ENCODE measurements at places on chromosomes 2 and 18.

GRCh38 chr2:120148669-120149068 lies 74.5 kb downstream of the TMEM185B start:
- no peak for DNase-seq

- DNase-seq = no peak
These were observed 266.9 kb upstream of the GULP1 start for GRCh38 chr2:188024811-188025210.

DNA sequence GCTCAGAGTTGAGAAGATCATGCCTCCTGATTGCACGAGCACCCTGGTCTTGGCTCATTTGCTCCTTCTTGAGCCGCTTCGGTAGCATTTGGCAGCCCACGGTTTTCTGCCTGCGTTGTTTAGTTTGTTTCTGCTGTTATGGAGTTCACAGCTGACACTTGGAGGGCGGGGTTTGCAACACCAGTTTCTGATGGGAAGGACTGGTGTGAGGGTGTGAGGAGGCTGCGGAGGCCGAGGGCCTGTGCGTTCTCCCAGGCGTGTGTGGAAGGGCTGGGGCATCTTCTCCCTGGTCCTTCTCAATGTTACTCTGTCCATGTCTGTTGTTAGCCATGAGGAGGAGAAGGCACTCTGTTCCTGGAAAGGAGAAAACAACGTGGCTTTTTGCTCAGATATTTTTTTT lies 22.9 kb downstream of the NFATC1 start:
- no peak for DNase-seq

- no peak for DNase-seq
These were observed 25.8 kb downstream of the PHLPP1 start for GRCh38 chr18:62741118-62741566.

- no peak for DNase-seq
These were observed 57.5 kb downstream of the PIAS2 start for GRCh38 chr18:46859855-46860254.

GRCh38 chr2:37987098-37987775 lies 62.1 kb downstream of the RMDN2 start:
- DNase-seq = no peak

DNA sequence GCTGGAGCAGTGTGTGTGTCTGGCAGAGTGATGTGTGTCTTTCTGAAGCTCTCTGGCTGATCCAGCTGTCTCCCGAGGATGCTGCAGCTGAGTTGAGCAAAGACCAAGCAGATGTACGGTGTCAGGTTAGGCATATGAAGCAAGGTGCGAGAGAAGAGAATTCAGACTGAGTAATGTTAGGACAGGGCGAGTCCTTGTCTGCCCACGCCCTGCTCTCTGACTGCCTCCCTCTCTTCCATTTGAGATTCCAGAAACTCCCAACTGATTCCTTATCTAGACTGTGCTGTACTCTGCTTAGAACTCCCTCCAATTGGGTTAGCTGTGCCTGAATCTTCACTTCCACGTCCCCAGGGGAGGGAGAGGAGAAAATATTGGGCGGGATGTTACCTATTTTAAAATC lies 25.7 kb upstream of the LPIN1 start:
- DNase-seq = no peak

All from SW 1271 (cell line).